NCI-H526 treated with DMSO at 0.1 percent for 48 hours (cell line): ENCODE measurements at places on chromosomes 6 and 20.

GRCh38 chr6:158767709-158768108, 51.5 kb downstream of the EZR start:
- no peak for DNase-seq

- no peak for DNase-seq
These were observed 45.9 kb upstream of the FRMD1 start for GRCh38 chr6:168124921-168125320.

- DNase-seq: no peak
These were observed 10.5 kb upstream of the PCMTD2 start for GRCh38 chr20:64244870-64245603.

DNA sequence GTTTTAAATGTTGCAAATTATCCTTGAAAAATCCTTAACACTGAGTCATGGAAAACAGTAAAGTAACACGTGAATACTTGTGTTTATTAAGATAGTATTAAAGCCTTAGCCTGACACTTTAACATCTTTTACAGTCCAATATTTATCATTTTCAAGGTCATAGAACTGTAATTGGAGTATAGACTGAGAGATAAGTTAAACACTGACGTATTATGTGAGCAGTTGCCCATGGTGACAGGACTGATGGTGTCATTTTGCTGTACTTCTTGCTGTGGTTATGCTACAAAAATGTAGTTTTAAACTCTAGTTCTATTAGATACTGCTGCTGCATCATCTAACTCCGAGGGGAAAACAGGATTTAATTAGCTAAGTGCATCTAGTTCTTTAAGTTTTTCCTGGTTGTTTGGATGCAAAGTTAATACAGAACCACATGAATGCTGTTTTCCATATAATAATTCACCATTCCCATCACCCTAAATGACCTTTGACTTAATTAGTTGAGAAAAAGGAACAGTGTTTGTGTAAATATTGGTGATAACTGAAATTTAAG, 37.8 kb downstream of the SLC2A12 start:
- DNase-seq: no peak

GRCh38 chr6:91376686-91377085, 789.8 kb upstream of the MAP3K7 start:
- DNase-seq: no peak

GRCh38 chr6:83578057-83578456, 65.7 kb downstream of the PRSS35 start:
- no peak for DNase-seq

- no peak for DNase-seq
These were observed 29.0 kb downstream of the NFATC2 start for GRCh38 chr20:51513545-51513944.

DNA sequence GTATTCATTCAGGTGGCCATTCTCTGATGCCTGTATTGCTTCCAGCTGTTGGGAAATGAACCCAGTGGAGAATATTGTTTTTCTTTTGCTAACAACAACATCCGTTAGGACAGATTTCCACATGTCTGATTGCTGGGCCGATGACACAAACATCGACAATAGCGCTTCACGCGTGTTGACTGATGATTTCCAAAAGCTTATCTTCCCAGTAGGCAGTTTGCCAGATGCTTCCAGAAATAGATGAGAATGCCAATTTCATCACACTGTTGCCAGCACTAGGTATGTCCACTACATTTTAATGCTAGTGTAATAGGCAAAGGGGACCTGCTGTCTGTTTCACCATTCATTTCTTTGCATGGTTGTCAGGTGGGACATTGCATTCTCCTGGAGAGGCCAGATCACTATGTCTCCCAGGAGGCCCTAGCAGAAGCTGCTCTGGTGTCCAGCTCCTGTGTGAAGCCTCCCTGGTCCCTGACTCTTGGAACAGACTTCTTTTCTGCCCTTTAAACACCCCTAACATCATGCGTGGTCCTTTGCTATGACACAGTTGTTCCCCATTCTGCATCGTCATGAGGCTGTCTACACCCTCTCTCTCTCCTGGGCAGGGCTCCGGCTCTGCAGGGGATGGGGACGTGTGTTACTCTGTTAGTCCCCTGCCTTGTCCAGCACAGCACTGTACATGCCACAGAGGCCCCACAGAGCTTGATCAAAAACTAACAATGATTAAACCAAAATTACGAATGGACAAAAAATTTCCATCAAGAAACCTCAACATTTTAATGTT, 181.6 kb downstream of the CDH26 start:
- no peak for DNase-seq
